ENCODE measurements at places on chromosomes 2 and 18.

DNA sequence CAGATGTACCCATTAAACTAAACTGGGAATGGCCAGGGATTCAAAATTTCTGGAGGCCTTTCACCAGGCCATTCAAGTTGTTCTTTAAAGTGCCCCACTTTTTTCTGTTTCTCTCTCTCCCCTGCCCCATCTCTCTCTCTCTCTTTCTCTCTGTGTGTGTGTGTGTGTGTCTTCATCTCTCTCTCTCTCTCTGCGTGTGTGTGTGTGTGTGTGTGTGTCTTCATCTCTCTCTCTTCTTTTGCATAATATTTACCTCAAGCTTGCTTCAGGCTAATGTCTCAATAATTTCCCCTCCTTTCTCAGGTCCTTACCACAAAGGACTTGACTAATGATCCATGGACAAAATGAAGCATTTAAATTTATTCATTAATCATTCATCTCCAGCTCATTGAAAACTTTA, 164.2 kb upstream of the KLHL14 start:
- no peaks in the 10 kb centered on the region for H3K36me3 ChIP-seq
- H3K27ac ChIP-seq, result no peak overlapping the region
- no peak overlapping the region for H3K4me3 ChIP-seq
- H3K27me3 ChIP-seq, result peaks cover 1% of the 10 kb centered on the region
- H3K4me1 ChIP-seq, result no peaks in the 10 kb centered on the region

DNA sequence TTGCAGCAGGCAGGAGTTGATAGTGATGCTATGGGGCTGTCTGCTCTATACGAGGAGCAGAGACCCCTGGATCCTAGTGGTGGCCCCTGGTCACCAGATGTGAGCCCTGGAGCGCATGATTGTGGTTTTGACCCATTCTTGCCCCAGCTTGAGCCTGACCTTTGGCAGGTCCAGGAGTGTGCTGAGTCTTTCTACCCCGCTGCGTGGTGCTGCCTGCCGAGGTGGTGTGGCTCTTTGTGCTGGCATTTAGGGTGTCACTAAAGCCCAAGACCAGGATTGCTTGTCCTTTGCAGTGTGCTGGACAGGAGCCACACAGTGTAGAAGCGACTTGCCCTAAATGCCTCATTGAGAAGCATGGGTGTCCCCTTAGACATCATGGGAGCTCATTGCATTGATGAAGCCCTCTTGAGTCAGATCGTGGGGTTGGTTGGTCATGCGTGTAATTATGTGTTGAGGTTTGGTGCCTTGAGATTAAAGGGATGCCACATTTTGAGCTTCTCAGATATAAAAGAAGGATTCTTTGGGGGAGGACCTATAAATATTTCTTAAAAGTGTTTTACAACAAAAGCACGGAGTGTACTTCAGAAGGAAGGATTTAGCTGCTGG, 88.3 kb downstream of the AGAP1 start:
- no peak overlapping the region for H3K27ac ChIP-seq
- no peaks in the 10 kb centered on the region for H3K36me3 ChIP-seq

- H3K4me3 ChIP-seq, result no peak overlapping the region
- no peak for DNase-seq
- H3K27me3 ChIP-seq, result no peaks in the 10 kb centered on the region
- H3K4me1 ChIP-seq, result no peaks in the 10 kb centered on the region
- no peaks in the 10 kb centered on the region for H3K36me3 ChIP-seq
Observed at GRCh38 chr18:8253944-8254343, 355.3 kb upstream of the RAB12 start.

GRCh38 chr2:121136323-121136722, 148.7 kb downstream of the TFCP2L1 start:
- peaks cover 2% of the 10 kb centered on the region for H3K27me3 ChIP-seq
- DNase-seq, result no peak
- H3K36me3 ChIP-seq, result no peaks in the 10 kb centered on the region
- no peak overlapping the region for H3K27ac ChIP-seq
- no peaks in the 10 kb centered on the region for H3K4me1 ChIP-seq
- no peak overlapping the region for H3K4me3 ChIP-seq

GRCh38 chr18:61597316-61597715, 264.1 kb downstream of the CDH20 start:
- no peaks in the 10 kb centered on the region for H3K4me1 ChIP-seq
- no peak overlapping the region for H3K27ac ChIP-seq
- H3K27me3 ChIP-seq, result peaks cover 7% of the 10 kb centered on the region
- DNase-seq, result no peak
- no peak overlapping the region for H3K4me3 ChIP-seq

DNA sequence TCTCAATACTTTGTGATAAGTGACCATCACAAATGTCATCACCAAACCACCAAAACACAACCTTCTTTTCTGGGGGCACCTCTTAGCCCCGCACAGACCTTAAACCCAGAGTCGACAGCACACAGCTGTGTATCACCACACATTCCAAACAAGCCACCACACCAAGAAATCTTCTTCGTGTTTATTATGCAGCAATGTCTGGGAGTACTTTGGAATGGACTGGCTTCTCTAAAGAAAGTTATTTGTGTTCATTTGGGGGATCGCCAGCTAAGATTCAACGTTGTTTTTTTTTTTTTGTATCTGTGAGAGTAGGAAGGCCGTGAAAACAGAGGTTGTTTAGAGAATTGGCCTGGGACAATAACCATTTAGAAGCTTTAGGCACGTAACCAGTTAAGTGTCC, 1.1 kb upstream of the MTA3 start:
- peaks cover 3% of the 10 kb centered on the region for H3K27me3 ChIP-seq
- H3K36me3 ChIP-seq, result peaks cover 5% of the 10 kb centered on the region
- H3K4me3 ChIP-seq, result peak overlapping the region; percentile 66
- H3K4me1 ChIP-seq, result peaks cover 20% of the 10 kb centered on the region

- no peak for DNase-seq
- H3K27ac ChIP-seq, result no peak overlapping the region
- no peak overlapping the region for H3K4me3 ChIP-seq
- peaks cover 56% of the 10 kb centered on the region for H3K27me3 ChIP-seq
Observed at GRCh38 chr2:120737340-120738101, 1.9 kb downstream of the GLI2 start.

Measured in activated T-helper 1 cell treated with anti-CD3 and anti-CD28 coated beads, Interleukin-12 subunit alpha, Interleukin-12 subunit beta, Interleukin-2, Interleukin-4 antibody, amounts not matched to agents 30 ng/mL and 10 ng/mL and 1 ng/mL, durations not matched to agents 14 hours and 24 hours and 36 hours (primary cell).